Stimulated activated CD8-positive, alpha-beta memory T cell treated with anti-CD3 and anti-CD28 coated beads, Interleukin-15, amount 100 ng/mL, for 24 hours (primary cell): ENCODE measurements at places on chromosomes 1 and 21.

DNA sequence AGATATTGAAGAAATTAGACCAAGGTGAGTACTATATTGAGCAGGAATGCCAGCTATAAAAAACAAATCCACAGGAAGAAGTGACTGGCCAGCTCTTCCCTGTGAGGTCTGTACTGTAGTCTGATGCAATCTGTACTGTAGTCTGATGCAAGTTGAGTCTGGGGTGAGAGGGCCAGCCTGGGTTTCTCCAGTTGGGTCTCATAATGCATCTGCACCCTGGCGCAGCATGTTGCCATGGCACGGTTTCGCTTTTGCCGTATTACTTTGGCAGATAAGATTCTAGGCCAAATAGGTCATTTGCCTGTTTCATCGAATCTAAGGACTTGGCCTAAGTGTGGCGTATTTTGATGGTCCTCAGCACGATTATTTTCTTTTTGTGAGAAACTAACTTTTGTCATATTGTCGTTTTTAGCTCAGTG lies 24.4 kb upstream of the PGD start:
- no peak for DNase-seq

- no peak for DNase-seq
These were observed 605.3 kb upstream of the NR5A2 start for GRCh38 chr1:199422206-199422605.

GRCh38 chr1:108854221-108855019 lies 2.5 kb downstream of the AKNAD1 start:
- DNase-seq: no peak

- no peak for DNase-seq
These were observed 152.5 kb downstream of the KCNH1 start for GRCh38 chr1:210981490-210981889.

- DNase-seq: no peak
These were observed 295.4 kb downstream of the CTH start for GRCh38 chr1:70706381-70707037.

- DNase-seq: no peak
These were observed 6.4 kb downstream of the COL8A2 start for GRCh38 chr1:36118447-36119204.

GRCh38 chr21:41943851-41944250 lies 10.0 kb downstream of the C2CD2 start:
- no peak for DNase-seq

DNA sequence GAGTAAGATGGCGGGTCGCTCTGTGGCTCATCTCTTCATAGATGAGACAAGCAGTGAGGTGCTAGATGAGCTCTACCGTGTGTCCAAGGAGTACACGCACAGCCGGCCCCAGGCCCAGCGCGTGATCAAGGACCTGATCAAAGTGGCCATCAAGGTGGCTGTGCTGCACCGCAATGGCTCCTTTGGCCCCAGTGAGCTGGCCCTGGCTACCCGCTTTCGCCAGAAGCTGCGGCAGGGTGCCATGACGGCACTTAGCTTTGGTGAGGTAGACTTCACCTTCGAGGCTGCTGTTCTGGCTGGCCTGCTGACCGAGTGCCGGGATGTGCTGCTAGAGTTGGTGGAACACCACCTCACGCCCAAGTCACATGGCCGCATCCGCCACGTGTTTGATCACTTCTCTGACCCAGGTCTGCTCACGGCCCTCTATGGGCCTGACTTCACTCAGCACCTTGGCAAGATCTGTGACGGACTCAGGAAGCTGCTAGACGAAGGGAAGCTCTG lies 2.4 kb downstream of the TNFAIP8L2 start:
- no peak for DNase-seq

DNA sequence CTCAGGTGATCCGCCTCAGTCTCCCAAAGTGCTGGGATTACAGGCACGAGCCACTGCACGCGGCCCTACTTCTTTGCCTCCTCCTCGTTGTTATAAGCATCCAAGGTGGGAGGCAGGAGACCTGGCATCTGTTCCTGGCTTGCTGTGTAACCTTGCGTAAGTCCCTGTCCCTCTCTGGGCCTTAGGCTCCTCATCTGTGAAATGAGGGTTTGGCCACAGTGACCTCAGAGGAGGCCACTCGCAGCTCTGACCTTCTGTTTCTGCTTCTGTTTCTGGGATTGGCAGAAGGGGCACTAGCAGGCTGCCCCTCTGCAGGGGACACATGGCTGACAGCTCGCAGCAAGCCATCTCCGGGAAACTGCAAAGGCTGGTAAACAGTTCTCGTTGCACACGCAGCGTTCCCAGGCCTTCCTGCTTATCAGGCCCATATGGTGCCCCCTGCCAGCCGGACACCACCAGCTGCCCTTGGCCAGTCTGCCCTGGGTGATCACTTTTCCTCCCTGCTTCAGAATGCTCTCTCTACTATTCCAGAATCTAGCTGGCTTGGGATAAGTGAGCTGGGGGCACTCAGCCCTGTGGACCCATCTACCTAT lies 2.6 kb upstream of the LDLRAP1 start:
- no peak for DNase-seq

DNA sequence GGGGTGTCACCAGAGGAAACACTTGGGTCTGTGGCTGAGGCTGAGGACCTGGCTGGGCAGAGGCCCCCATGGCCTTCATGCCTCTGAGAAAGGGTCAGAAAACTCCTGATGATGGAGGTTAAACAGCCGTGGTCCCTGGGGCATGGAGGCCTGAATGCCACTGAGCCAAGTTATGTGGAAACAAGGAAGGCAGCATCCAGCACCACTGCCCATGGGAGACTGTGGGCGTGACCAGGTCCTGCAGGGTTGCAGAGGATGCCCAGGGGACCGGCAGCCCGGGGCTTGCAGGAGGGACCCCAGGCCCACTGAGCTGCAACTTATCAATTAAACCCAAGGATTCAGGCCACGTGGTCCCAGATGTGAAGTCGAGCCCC lies 18.9 kb upstream of the COL6A2 start:
- DNase-seq: no peak

- DNase-seq: no peak
These were observed 44.3 kb upstream of the ATP1B1 start for GRCh38 chr1:169062152-169062551.

GRCh38 chr1:1324084-1324523 lies 356 bp downstream of the INTS11 start:
- DNase-seq: no peak

- DNase-seq: no peak
These were observed 95.7 kb upstream of the SIM2 start for GRCh38 chr21:36603221-36603620.

DNA sequence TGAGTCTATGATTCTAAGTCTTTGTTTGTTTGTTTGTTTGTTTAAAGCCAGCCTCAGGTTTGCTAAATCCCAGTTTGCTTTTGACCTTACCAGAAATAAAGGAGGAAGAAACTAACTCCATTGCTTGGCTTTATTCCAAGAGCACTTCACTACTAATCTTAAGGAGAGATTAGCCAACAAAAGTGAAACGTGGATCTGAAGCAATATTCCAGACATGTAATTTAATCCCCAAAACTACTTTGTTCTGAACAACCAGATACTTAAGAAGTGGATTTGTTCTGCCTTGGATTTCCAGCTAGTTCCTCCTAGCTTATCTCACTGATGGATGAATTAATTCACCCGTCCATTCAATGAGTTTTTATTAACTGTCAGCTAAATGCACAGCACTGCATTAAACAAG lies 15.9 kb upstream of the CEP350 start:
- DNase-seq: no peak

- no peak for DNase-seq
These were observed 119.4 kb downstream of the AKT3 start for GRCh38 chr1:243730487-243731150.

DNA sequence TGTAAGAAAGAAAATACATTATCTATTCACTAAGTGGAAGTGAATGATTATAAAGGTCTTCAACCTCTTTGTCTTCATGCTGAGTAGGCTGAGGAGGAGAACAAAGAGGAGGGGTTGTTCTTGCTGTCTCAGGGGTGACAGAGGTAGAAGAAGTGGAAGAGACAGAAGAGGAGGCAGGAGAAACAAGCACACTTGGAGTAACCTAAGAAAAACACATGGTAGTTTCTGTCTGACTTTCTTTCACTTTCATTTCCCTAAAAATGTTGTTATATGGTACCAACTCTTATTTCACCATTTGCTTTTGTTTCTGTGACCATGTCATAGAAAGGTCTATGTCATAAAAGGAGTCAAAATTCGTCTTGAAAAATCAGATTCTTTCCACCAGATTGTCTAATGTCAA lies 696.6 kb upstream of the BRINP3 start:
- DNase-seq: no peak

DNA sequence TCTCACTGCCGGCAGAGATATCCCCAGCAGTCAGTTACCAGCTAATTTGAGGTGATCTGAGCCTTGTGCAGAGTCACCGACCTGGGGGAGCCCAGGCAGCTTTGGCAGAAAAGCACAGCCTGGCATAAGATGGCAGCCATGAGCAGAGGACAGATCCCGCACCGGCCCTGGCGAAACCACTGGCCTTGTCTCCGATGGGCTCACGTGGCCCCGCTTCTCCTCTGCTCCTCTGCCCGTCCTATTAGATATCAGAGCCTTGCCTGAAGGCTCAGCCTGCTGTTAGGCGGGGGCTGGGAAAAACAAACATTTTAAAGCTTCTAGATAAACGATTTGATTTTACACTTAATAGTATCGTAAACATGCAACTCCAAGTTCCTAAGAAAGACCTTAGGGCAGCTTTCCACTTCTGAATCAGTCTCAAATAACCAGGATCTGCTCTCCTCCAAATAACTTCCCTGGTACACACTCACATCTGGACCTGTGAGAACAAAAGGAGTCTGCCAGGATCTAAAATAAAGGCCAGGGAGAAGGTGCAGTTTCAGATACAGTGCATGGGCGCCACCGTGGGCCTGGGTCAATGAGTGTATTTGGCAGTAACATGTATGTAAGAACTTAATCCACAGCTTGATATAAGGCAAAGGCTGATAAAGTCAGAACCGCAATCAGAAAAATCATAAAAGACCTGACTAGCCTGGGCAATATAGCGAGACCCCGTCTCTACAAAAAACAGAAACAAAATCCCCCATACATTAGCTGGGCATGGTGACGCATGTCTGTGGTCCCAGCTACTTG lies 10.0 kb downstream of the EDARADD start:
- DNase-seq: no peak

DNA sequence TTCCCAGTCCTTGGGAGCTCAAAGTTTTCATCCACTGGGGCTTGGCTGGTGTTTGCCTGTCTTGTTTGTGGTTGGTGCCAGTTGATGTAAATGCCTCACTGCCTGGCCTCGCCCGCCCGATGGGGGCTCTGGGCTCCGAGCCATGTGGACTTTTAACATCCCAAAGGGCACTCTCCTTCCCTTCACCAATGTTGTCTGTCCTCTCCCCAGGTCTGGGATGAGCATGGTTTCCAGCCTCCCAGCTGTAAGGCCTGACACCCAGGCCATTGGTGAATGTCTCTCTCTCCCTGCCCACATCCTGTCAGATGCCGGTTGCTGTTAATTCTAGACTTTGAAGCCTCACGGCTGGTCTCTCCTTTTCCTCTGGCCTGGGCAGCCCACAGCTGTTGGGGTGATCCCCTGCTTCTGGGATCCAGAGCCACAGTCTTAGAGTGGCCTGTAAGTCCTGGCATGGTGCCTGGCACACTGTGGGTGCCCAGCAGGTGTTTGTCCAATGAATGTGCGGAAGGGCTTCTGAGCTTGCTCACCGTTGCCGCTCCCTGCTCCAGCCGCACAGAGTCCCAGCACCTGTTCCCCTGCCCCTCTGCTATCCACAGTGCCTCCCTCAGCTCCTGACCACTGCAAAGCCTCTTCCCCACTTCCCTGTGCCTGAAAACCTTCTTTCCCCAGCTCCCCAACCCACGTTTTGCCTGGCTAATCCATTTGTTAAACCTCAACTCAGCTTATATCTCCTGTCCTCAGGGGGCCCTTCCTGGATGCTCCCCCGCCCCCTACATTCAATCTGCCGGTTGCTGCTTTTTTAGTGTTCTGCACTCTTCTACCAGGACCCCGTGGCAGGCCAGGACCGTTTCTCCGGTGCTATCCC lies 3.3 kb upstream of the C1orf174 start:
- DNase-seq: no peak

DNA sequence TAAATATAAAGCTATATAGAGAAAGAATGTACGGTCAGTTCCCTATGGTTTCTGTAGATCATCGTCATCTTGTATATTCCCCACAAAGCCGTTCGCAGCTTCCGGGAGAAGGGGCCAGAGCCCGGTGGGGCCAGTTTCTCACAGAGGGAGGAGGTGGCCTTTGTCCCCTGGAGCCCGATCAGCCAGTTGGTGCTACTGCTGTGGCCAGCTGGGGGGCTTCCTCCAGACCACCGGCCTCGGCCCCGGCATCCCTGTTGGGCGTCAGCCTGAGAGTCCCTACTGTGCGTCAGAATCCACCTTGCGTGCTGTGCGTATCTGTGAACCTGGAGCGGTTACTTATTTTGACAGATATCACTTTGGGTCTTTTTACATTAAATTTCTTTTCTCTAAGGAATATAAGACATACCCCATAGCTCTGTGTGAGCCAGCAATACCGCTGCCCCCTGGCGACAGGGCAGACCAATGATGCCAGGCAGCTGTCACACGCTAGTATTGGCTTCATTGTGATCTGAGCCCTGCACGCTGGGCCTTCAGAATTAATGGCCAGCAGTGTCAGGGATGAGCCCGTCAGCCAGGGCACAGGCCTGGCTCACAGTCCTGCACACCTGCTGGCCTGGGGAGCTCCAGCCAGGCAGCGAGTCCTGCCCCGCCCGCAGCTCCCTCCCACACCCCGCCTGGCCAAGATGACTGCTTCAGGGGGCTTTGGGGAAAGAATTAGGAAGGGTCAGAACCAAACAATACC lies 145.9 kb downstream of the PGBD5 start:
- no peak for DNase-seq

DNA sequence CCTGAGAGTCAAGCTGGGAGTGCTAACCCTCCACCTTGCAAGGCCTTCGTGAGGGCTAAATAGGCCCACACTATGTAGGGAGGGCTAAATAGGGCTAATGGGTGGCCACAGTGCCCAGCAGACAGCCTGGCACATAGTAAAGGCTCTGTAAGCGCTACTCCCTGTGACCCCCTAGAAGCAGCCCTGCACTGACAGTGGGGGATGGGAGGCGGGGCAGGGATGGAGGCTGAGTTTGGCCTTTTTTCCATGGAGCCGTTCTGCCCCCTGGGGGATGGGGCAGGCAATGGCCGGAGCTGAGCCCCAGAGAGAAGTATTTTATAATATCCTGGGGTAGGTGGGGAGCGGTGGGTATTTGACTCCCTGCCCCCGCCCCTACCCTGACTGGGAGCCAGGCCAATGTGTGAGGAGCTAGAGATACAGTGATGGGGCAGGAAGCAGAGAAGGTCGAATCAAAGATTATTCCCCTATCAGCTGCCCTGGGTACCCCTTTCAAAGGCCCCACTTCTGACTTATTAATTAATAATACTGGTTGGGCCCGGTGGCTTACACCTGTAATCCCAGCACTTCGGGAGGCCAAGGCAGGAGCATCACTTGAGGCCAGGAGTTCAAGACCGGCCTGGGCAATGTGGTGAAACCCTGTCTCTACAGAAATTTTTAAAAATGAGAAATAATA lies 42.3 kb downstream of the LACTBL1 start:
- DNase-seq: no peak
